NCI-H82 (cell line): ENCODE measurements at places on chromosomes 6 and 20.

DNA sequence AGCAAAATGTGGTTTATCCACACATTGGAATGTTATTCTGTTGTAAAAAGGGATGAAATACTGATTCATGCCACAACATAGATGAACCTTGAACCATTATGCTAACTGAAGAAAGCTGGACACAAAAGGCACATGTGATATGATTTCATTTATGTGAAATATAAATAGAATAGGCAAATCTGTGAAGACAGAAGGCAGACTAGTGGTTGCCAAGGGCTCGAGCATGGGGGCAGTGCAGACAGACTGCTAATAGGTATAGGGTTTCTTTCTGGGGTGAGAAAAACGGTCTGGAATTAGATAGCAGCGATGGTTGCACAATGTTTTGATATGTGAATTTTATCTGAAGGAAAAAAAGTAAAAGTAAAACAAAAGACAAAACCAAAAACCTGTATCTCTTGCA lies 54.6 kb upstream of the FNDC1 start:
- DNase-seq: no peak

GRCh38 chr20:47282864-47283263 lies 73.6 kb downstream of the ZMYND8 start:
- no peak for DNase-seq

GRCh38 chr20:18323705-18324104 lies 35.4 kb downstream of the ZNF133 start:
- DNase-seq: no peak

DNA sequence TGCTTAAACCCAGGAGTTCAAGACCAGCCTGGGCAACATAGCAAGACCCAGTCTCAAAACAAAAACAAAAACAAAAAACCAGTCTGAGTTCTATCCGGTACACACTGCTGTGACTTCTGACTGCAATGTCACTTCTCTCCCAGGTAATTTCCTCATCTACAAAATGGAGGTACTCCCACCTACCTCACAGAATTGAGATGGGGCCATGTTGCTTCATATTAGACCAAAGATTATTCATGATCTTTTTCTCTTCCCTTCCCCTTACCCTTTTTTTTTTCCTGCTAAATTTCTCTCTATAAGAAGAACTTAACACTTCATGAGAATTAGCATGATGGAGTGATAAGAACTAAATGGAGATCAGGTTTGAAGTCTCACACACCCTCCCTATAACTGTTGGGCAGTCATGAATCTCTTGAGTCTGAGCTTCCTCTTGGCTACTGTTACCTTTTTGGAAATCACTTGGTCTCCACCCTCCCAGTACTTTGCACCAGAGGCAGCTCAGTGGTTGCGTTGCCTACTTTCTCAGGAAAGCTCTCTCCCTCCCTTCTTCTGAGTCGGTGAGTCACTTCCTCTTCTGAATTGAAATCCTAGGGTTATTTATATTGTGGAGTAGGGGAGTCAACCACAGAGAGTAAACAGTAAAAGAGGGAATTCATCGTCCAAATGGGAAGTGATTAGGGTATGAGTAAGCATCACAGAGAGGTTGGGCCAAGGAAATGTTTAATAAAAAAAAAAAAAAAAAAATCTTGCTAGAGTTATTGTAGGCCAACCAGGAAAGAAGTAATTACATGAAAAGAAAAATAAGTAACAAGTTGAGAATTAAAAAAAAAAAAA lies 59.9 kb upstream of the MAP7 start:
- DNase-seq: no peak

DNA sequence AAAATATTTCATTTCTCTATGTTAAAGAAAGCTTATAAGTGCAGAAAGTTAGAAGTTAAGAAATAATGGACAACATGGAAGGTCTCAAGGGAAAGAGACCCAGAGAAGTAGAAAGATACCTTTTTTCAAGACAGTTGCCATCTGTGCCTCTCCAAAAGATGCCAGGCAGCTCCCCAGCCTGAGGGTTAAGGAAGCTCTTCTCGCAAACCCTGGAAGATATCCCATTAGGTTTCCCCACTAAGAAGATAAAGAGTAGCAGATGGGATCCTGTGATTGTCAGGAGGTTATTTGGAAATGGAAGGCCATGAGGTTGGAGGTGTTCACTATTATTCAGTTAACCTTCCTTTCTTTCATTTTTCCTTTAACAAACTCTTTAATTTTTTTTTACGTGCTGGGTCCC lies 110.1 kb upstream of the SIM1 start:
- peak; percentile 96 for DNase-seq

DNA sequence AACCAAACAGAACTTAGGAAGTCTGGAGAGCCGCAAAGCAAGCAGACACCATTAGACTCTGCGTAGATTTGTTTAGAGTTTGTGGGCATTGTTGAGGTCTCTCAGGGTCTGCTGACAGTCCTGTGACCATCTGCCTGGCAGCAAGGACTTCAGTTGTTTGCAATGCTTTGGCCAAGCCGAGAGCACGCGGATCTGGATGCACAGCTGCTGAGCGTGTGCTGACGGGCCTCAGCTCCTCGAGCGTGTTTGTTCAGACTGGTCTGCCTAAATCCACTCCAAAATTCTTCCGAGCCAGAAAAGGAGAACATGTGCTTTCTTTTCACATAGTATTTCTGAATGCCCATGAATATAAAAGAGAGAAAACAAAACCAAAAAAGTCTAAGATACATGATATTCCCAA lies 159.0 kb downstream of the ZNF217 start:
- DNase-seq: no peak

DNA sequence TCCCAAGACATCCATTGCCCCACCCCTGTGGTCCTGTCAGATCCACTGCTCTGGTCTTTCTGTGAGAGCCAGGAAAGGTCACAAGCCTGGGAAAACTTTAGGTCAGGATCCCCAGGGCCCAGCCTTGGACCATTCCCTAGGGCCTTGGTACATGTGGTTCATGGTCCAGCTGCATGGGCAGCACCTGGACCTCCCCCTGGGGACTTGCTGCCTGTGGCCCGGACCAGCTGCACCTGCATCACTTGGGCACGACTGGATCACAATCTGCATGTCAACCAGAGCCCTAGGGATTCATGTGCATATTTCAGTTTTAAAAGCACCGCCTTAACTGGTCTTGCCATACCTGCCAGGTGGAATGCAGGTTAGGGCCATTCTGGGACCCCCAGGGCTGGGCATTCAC lies 44.3 kb upstream of the MC3R start:
- DNase-seq: no peak

DNA sequence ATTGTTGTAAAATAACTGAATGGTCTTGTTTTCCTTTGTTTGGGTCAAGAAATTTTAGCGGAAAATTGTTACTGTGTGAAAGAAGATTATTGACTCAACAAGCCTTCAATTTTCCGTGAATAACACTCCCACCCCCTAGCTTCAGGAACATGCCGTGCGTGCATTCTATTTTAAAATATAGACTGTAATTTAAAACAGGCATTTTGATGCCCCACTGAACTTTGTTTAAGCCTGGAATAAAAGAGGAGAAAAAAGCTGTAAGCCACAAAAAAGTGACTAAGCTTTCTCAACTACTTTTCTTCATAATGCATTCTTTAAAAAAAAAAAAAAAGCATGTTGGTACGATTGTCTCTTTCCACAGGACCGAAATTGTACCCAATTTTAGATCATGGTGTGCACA lies 166.0 kb downstream of the ARID1B start:
- no peak for DNase-seq

DNA sequence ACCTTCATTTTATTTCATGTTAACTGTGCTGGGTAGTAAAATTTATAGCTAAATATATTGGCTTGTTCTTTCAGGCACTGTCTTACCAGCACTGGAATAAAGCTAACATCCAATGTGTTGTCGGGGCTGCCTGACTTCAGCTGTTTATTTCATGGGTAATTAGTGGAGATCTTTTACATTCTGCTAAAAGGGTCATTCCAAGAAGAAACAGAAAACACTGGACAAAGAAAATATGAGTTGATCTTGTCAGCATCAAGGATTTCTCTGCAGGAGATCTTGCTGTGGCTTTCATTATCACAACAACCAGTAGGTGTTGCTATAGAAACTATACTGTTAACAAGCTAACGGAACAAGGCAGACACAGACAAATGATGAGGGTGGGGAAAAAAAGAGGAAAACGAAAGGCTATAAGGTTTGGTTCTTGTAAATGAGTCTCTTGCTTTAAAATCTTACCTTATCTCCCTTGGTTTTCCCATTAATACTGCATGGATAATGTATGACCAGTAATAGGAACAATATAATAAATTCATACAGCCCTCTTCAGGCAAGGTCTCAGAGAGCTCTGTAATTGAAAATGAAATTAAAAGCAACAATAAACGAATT lies 206.8 kb downstream of the SIM1 start:
- peak; percentile 52 for DNase-seq

GRCh38 chr6:35471836-35472345 lies 3.7 kb downstream of the RPL10A start:
- DNase-seq: no peak

- DNase-seq: no peak
Observed at GRCh38 chr6:87710090-87710489, 8.1 kb upstream of the AKIRIN2 start.

DNA sequence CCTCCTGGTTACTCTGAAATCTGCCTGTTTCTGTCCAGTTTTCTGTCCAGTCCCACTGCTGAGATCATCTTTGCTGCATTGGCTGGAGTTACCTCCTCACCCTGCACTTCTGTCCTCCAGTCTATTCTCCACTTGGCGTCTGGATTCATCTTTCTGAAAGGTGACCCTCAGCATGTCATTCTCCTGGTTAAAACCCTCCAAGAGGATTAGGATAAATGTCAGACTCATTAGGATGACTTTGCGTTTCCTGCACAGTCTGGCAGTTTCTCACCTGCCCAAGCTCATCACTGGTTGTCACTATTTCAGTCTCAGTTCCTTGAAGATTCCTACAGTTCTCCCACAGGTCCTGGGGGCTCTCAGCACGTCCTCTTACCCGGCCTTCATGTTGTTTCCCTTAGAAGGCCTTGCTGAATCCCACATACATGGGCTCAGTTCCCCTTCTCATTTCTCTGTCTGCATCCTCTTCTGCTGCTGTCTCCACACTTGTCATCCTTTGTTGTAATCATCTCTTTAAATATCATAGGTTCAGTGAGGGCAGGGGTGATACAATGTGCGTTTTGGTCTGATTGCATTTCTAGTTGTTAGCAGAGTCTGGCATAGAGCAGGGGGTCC lies 374.8 kb downstream of the QKI start:
- DNase-seq: peak; percentile 85

- DNase-seq: no peak
Observed at GRCh38 chr6:137283940-137284810, 65.0 kb upstream of the IFNGR1 start.

DNA sequence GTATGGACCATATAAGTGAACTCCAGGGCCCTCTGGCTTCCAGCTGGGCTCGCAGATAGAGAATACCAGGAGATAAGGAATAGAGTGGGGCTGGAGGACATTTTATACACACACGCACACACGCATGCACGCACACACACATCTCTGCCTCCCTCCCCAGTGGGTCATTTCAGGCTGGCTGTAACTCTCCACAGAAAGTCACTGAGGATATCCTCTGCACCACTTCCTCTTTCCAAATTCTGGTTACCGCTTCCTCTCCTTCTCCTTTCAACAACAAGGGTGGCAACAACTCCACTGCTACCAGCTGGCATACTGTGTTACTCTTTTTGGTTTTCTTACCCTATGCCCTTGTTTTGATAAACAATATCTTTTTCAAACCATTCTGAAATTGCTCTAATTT lies 280.2 kb downstream of the COL12A1 start:
- no peak for DNase-seq

GRCh38 chr6:28658475-28659249 lies 133.0 kb downstream of the GPX5 start:
- DNase-seq: peak; percentile 51

DNA sequence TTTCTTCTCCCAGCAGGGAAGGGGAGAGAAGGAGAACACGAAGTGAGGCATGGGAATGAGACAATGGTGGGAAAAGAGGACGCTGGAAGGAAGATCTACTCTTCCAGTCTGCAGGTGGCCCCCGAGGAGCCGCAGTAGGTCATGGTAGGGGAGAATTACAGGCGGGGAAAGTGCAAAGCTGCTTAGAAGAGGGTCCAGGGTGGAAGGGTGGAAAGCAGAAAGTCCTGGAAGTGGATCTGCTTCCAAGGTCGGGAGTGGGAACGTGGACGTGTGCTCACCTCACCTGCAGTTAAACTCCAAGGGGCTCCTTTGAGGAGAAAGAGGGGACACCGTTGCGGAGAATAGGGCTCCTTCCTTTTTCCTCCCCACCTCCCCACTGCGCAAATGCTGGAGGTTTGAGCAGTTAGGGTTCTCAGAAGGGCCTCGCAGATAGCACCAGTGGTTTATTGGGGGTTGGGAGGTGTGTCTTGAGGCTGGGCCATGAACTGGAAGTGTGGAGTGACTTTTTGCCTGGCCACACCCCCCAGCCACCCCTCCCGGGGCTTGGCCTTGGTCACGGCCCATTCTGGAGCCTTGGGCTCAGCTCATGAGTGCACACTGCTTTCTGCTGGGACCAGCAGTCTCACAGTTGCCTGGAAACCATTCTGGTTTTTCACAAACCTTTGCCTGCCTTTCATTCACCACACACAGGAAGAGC lies 100.4 kb upstream of the MLN start:
- peak; percentile 48 for DNase-seq

DNA sequence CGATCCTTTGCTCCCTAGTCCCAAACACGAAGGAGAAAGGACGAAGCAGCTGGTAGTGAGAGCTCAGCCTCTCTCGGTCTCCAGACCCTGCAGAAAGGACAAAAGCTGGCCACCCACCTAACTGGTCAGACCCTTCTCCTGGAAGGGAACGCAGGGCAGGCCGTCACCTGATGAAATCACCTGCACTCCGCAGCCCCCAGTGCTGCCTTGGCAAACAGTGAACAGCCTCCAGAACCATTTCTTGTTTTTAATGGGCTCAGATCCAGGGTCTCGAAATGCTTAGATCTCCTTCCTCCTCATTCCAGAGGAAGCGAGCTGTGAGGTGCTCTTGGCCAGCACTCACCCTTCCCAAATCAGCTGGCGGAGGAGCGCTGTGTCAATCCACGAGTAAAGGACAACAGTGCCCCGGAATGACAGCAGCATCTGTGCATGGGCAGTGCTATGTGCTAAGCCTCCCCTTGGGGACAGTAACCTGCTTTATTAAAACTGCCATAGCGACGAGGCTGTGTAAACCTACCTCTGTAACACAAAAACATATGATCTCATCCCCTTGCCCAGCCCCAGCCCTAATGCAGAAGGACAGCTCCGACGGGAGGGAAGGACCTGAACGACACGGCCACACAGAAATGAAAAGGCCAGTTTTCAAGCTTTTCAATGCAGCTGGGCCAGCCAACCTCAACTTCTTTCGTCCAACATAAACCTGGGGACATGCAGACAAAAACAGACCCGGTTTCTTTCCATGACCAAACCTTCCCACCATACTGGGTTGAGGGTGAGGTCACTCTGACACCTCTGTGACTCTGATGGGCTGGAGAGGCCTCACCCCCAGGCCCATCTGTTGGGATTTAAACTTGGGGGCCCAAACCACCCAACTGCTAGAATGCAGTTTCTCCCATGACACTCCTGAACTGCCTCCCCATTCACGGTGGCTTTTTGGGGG lies 43.3 kb downstream of the SULF2 start:
- DNase-seq: peak; percentile 87

- no peak for DNase-seq
Observed at GRCh38 chr6:53932516-53932915, 137.7 kb downstream of the LRRC1 start.
